ENCODE measurements at places on chromosomes 6 and 20.
A peak's percentile ranks its signal among the peaks of the same experiment; 100 is the strongest.

- DNase-seq, result no peak
These were observed 20.4 kb downstream of the RAB44 start for GRCh38 chr6:36717871-36718540.

GRCh38 chr6:138011413-138011812 lies 95.8 kb downstream of the PERP start:
- no peak for DNase-seq

GRCh38 chr6:81756690-81757089 lies 4.2 kb upstream of the TENT5A start:
- no peak for DNase-seq

GRCh38 chr6:8383584-8383983 lies 51.8 kb downstream of the SLC35B3 start:
- DNase-seq, result no peak

- no peak for DNase-seq
These were observed 833.4 kb upstream of the MAP3K7 start for GRCh38 chr6:91420243-91420642.

DNA sequence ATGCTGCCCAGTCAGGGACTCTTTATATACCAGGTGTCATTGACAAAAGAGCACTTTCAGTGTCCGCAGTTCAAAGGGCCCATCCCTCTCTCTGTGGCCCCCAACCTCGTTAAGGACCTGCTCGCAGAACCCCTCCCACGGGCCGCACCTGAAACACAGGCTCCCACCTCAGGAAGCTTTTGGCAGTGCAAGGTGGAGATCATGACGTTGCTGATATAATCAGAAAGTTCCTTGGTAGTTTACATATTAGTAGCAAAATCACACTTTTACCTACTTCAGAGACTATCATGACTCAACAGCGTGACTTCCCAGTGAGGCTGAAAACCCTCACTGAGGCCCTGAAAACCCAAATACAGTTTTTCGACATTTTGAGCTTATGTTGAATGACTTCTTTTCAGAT lies 4.1 kb downstream of the TTLL2 start:
- no peak for DNase-seq

GRCh38 chr6:75124983-75125382 lies 80.9 kb downstream of the COL12A1 start:
- DNase-seq, result no peak

- peak; percentile 81 for DNase-seq
These were observed 4.0 kb upstream of the WRNIP1 start for GRCh38 chr6:2760882-2761842.

DNA sequence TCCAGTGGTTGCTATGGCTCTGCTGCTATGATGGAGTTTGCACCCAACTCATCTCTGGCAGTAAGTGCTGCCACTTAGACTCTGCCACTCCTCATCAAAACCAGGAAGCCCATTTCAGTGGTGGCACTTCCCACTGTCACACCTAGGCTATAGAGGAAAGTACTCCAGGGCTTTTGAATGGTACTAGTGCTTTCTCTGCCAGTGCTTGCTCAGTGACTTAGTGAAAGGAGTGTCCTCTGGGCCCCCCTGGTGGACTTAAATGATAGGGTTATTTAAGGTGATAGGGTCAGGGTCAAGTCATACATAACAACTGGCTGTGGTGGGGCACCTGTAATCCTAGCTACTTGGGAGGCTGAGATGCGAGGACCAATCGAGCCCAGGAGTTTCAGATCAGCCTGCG lies 22.8 kb downstream of the FITM2 start:
- no peak for DNase-seq

DNA sequence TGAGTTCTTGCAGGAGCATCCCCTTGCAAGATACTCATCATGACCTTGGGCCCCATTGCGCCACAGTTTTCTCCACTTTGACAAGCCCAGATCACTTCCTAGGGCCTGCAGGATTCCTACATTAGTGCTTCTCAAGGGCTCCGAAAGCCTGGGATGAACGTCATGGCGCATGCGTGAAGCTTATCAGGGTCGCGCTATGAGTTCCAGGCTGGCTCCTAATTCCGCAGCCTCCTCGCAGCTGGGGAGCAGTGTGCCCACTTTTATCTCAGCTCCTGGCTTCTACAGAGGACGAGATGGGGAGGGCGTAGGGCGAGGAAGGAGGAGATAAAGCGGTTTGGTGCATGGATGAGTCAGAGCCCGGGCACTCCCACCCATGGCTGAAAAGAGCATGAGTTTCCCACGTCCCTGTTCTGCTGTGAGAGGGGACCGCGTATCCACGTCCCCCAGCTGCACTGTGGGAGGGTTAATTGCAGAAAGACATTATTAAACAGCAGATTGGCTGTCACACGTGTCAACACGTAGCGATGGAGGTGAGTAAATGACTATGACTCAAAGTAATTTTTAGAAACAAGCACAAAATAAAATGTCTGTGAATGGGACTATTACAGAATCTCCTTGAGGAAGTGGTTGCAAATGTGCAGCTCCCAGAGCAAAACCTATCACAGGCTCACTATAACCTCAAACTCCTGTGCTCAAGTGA lies 72.9 kb upstream of the DSP start:
- DNase-seq, result peak; percentile 55

DNA sequence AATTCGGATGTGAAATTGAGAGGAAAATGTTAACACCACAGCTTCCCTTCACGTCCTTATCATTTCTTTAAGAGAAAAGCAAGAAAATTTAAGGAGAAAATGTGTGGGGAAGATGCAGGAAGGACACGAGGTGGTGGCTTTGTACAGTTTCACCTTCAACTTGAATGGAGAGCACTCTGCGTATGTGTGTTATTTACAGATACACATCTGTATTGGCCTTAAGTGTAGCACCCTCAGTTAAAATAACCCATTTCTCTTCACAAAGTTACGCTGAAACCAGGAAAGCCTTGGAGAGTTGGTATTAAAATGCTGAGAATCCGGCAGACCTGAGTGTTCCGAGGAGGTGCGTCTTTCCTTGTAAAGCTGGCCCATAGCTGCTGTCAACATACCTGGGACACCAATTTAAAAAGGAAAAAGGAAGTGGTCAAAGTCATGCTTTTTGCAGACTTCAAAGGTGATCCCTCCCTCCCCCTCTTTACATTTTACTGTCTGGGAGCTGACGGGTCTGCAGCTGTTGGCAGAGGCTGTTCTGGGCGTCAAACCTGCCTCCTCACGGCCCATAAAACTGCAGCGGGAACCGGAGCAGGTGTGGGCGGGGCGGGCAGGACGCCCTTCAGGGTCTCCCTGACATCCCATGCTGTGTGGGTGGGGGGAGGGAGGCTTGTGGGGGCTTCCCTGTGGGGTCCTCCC lies 61.3 kb upstream of the TBXT start:
- no peak for DNase-seq

GRCh38 chr6:157066781-157067491 lies 256.4 kb downstream of the TMEM242 start:
- no peak for DNase-seq

Data from AML-193 (cell line).